ENCODE measurements at places on chromosomes 3 and 15.

DNA sequence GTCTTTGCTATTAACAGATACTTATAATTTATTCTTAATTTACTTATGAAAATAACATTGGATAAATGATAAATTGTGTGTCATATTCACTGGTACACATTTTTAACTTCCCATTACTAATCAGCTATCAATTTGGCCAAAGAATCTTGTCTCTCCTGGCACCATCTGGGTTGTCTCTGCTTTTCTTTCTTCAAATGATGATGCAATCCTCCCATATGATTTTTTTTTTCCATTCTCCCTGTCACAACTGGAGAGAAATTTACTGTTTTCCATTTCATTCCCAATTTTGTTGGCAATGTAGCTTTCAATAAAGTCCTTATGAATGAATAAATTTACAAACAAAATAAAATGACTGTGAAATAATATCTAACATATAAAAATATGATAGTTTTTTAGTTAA lies 743.7 kb upstream of the EPHA6 start:
- DNase-seq = no peak

DNA sequence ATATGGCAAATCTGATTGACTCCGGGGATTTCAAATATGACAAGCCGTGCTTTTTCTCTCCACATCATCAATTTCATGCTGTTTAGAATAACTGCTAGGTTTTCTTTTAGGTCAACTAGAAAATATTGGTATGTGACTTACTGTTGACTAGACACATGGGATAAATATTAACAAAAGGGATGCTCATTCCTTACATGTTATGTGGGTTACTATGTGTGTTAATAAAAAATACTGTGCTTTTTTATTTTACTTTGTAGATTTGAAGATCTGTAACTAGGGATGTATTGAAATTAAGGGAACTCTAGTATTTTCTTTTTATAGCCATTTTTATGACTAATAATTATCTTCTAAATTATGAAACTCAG lies 264.6 kb upstream of the COL8A1 start:
- DNase-seq = no peak

DNA sequence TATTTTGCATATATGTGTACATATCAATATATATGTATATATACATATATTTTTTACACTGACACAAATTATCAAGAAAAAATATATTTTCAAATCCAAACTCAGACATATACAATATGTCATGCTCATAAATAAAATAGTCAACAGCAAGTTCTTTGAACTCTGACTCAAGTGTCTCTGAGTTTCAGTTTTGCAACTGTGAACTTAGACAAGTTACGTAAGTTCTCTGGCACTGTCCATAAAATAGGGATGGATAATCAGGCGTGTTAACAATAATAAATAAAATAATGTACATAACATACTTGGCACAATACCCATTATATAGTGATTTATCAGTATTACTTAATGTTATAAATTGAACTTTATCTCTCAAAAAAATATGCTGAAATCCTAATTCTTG lies 12.1 kb upstream of the XRN1 start:
- DNase-seq = peak; percentile 8

GRCh38 chr3:127682561-127682960 lies 9.8 kb downstream of the ABTB1 start:
- DNase-seq = no peak

DNA sequence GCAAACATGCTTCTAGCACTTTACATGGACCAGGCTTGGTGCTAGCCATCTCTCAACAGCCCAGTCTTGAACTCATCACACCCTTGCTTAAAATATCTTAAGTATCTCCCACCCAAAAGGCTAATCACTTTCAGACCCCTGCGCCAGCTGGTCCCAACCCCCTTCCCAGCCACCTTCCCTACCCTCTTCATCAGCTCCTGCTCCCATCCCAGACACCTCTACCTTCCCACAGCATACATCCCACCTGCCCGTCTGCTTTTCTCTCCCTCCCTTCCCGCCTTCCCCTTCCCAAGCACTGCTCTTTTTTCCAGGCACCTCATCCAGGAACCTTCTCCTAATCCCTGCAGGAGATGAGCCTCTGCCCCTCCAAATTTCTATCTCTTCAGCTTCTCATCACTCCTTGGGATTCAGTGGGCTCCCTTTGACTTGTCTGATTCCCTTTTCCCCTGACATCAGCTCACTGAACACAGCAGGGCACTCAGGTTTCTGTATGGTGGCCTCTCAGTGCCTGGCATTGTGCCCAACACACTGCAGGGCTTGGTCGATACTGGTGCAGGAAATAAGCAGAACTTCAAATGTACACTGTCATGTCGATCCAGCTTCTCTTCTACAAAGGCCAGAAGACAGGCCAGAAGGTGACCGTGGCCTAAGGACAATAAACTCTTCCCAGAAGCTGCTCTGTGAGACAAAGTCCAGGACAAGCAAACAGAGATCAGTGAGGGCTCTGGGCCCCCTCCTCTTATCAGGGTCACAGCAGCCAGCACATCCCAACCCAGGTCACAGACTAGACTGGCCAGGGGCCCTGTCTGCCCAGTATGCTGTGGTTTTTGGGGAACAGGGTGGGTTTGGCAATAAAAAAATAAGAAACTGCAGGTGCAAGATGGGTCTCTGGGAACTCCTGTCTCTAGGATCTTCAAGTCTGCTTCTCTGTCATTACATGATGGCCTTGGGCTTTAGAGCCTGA lies 2.2 kb upstream of the ITIH1 start:
- DNase-seq = no peak

GRCh38 chr3:148758303-148758884 lies 60.7 kb downstream of the AGTR1 start:
- no peak for DNase-seq

- DNase-seq = peak; percentile 86
Measured at GRCh38 chr3:12967606-12968351, 105.5 kb downstream of the IQSEC1 start.

- no peak for DNase-seq
Measured at GRCh38 chr3:95629802-95630201, 1184.6 kb upstream of the EPHA6 start.

- DNase-seq = peak; percentile 52
Measured at GRCh38 chr15:73957276-73957675, 31.0 kb downstream of the LOXL1 start.

DNA sequence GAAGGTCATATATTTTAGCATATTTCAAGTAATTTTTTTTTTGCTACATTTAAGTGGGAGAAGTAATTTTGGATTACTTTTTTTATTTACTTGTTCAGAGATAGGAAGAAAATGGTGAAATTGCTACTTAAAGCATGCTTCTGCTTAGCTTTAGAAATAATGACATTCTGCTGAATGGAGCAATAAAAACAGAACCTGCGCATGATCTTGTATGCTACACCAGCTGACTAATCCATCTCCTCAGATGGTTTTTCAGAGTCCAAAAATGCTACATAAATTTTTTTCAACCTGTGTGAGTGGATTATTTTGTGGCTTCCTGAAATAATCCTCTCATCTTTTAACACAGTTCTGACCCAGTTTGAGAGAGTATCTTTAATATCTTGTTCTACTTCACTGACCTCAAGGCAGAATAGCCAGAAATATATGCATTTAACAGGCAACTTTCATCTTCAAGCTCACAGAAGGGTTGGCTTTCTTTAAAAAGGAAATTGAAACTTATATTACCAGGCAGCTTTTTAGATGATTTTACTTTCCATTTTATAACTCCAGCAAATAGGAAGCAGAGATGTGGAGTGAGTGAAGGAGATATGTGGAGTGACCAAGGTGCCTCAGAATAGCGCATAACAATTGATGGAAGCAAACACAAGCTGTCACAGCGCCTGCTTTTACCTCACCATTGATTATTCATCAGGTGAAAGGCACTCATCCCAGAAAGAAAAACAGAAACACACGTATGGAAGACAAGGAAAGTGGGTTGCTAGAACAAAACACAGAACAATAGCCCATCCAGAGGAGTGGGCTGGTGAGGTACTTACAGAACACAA lies 136.6 kb downstream of the TGFBR2 start:
- DNase-seq = no peak

- peak; percentile 82 for DNase-seq
Measured at GRCh38 chr3:32177702-32178198, 60.7 kb upstream of the CMTM8 start.

- DNase-seq = no peak
Measured at GRCh38 chr3:114762144-114762543, 384.9 kb downstream of the ZBTB20 start.

DNA sequence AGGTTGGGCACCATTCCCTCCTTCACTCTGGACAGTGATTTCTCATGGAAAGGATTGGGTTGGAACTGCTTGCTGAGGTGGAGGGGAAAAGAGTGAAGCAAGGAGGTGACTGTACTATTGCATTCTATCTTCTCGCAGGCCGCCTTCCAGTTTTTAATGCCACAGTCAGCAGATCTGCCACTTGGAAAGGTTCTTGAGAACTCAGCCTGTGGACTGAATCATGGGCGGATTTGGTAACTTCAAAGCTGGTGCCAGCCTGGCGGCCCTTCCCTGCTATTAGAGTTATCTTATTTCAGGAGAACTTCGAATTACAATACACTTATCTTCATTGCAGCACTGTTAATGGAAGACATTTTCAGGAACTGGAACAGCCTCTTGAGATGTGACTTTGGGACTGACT lies 23.1 kb upstream of the SLC28A2 start:
- no peak for DNase-seq

DNA sequence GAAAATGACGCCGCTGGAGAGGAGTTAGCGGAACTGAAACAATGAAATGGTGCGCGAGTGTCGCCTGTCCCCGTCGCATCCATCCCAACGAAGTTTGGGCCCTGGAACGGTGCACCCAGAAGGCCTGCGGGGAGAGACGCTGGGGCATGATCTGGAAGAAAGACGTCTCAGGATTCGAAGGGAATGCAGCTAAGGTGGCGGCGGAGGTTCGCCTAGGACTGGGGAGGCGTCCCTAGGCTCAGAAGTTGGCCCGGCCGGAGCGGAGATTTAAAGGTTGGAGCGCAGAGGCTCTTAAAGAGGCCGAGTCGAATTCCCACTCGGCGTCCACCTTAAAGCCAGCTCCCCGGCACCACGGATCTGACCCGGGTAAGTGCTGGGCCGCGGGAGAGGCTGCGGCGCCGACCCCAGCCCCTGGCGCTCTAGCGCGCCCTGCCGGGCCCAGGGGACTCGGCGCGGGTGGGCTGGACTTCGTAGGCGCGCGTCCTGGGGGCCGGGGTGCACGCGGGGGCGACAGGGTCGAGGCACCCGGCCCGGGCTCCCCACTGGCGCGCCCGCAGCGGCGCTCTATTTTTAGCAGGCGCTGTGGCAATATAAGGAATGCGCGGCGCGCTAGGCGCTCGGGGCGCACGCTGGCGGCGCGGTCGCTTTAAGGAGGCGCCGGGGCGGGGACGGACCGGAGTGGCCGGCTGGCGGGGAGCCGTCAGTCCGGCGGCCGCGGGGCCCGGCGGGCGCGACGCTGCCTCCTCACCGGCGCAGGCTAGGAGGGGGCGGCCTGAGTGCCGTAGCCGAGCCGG lies at the start of gene MRAS:
Gene MRAS (plus strand): TSS at position 620 of the 794 bp plus-strand sequence. CDS start 24,305 bp downstream, outside the sequence.
- DNase-seq = peak; percentile 84

GRCh38 chr15:72491768-72492167 lies 17.6 kb downstream of the ARIH1 start:
- no peak for DNase-seq

DNA sequence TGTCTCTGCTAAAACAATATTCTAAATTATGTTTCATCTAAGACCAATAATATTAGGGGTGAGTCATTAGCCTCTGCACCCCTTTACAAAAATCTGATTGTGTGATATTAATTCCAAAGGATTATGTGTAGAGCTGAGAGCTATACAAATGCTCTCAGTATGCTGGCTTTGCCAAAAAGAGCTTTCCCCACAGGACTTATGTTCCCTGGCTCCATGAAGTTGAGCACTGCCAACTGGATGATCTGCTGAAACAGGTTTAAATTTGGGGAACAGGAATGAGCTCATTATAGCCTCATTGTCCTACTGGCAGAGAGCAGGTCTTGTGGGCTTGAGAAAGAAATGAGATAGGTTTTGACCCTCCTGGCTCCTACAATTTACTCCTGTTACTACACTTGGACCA lies 347.8 kb upstream of the LMCD1 start:
- DNase-seq = no peak

- DNase-seq = no peak
Measured at GRCh38 chr3:54841471-54841870, 86.4 kb downstream of the LRTM1 start.

- no peak for DNase-seq
Measured at GRCh38 chr3:37700466-37701248, 161.0 kb upstream of the CTDSPL start.

GRCh38 chr15:60961541-60962485 lies 267.3 kb downstream of the RORA start:
- no peak for DNase-seq

- DNase-seq = no peak
Measured at GRCh38 chr3:69236812-69237707, 114.7 kb upstream of the LMOD3 start.

GRCh38 chr15:44790215-44790614 lies 53.9 kb downstream of the TRIM69 start:
- no peak for DNase-seq

DNA sequence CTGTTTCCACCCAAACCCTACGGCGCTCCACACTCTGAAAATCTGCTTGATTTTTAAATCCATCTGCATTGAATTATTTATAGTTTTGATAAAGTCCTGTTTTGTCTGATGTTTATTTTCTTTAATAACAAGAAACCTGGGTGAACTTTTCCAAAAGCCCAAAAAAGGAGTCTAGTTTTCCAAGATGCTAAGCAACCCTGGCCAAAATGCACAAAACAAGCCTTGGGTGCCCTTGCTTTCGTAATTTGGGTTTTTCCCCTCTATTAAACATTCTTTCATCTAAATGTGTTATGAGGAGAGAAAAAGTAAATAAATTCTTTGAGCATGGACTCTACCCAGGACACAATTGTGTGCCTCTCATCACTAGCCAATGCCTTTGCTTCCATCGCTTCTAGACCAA lies 468.9 kb downstream of the MCTP2 start:
- DNase-seq = no peak

DNA sequence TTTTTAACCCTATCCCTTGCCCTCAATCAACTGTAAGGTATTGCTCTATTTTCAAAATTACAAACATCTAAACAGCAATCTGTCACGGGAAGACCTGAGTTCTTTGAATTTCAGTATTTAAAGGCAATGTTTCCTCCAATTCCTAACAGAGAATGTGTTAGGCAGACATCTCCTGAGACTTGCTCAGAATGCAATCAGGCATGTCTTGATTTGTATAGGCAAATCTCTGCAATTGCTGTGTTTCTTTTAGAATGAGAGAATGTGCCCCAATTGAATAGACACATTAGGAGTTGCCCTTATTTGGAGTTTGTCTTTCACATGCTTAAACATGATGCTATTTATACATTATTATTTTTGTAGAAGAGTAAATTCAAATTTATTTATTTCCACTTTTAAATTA lies 205.6 kb downstream of the CADM2 start:
- DNase-seq = no peak

- DNase-seq = no peak
Measured at GRCh38 chr3:14478956-14479550, 61.1 kb downstream of the GRIP2 start.

GRCh38 chr3:165491487-165491886 lies 295.3 kb upstream of the SLITRK3 start:
- DNase-seq = no peak

GRCh38 chr15:99121691-99122410 lies 17.0 kb downstream of the SYNM start:
- no peak for DNase-seq
